ENCODE measurements at places on chromosomes 12 and 14.

- DNase-seq, result no peak
Observed at GRCh38 chr12:15728118-15728598, 61.0 kb downstream of the EPS8 start.

- no peak for DNase-seq
Observed at GRCh38 chr12:84704856-84705255, 207.7 kb downstream of the SLC6A15 start.

GRCh38 chr12:51323317-51323960, 535 bp downstream of the BIN2 start:
- no peak for DNase-seq

DNA sequence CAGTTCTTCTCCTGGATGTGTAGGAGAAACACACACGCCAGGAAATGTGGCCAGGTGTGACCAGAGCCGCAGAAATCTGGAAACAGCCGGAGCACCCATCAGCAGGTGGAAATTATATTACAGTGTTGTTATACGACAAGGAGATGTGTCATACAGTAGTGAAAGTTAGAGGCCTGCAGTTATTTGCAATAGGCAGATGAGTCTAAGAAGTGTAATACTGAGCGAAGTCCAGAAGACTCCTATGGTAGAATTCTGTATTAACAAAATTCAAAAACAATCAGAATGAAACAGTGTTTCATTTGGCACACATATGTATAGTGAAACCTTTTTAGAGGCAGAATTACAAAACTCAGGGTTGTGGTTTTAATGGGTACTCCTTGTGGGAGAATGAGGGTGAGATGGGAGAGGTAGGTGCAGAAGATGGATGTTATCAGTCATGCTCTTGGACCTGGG, 39.3 kb upstream of the AMN start:
- no peak for DNase-seq

DNA sequence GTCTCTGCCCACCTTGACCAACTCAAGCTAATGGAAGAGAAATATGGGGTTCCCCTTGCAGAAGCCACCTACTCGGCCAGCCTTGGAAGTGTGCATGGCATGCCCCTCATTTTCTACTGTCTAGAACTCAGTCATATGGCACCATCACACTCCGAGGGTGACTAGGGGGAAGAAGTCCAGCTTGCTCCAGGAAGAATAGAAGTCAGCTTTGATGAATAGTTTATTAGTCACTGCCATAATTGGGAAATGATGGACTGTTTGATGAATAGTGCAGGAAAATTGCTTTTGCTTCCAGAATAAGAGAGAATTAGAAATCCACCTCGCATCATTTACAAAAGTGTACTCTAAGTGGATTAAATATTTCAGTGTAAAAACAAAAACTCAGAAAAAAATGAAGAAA, 1030.6 kb downstream of the VRK1 start:
- no peak for DNase-seq

- no peak for DNase-seq
Observed at GRCh38 chr12:72010356-72010755, 71.7 kb downstream of the TPH2 start.

DNA sequence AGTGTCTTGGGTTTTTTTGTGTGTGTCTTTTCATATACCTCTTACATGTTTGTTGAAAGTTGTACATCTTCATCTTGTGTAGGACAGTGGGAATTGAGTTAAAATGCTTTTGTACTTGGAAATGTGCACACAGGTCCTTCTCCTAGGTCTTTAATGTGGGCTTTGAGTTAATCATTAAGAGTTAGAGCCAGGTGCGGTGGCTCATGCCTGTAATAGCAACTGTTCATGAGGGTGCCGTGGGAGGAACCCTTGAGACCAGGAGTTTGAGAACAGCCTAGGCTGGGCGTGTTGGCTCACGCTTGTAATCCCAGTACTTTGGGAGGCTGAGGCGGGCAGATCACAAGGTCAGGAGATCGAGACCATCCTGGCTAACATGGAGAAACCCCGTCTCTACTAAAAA, 13.9 kb downstream of the CLECL1 start:
- no peak for DNase-seq

DNA sequence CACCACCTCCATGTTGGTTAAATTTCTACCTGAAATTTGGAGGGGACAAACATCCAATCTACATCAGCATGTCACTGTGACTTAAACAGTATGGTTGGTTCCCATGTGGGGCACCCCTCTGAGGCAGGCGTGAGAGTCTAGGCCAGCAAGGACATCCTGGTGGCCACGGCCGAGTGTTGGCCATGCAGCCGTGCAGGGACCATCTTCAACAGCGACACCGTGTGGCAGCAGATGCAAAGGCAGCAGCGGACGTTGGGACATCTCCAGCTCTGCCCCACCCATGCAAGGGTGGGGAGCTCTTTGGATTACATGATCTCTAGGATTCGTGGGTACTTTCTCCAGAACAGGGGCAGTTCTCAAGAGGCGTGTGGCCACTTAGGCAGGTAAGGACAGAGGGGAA, 49.8 kb downstream of the NOC4L start:
- DNase-seq, result peak; percentile 78

DNA sequence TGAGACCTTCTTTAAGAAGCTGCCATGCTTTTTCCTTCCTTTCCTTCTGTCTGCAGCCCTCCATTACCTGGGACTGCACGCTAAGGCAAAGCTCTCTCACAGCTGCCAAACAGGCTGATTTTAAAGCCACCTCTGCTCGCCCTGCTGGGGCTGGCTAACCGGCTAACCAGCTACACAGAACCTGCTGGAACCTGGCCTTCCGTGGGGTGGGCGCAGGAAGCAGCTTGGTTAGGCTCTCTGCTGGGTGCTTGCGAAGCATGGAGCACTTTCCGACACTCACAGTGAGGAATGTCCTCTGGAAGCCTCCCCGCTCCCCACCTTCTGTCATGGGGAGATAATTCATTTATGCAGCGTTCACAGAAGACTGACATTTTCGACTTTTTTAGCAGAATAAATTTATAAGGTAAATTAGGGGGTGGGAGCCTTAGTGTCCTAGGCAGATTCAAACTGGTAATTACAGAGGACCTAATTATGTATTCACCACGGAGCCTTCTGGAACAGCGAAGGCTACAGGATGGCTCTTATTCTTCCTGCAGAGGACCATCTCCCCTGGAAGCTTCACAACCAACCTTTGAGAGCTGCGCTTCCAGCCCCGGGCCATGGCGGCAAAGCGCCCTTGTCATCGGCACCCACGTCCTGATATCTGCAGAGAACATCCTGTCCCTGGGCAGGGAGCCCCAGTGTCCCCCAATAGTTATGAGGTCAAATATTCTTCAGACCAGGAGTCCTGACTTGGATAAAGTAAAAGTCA, 12.4 kb upstream of the BCL11B start:
- no peak for DNase-seq

GRCh38 chr12:92049403-92049802, 96.2 kb downstream of the BTG1 start:
- no peak for DNase-seq

DNA sequence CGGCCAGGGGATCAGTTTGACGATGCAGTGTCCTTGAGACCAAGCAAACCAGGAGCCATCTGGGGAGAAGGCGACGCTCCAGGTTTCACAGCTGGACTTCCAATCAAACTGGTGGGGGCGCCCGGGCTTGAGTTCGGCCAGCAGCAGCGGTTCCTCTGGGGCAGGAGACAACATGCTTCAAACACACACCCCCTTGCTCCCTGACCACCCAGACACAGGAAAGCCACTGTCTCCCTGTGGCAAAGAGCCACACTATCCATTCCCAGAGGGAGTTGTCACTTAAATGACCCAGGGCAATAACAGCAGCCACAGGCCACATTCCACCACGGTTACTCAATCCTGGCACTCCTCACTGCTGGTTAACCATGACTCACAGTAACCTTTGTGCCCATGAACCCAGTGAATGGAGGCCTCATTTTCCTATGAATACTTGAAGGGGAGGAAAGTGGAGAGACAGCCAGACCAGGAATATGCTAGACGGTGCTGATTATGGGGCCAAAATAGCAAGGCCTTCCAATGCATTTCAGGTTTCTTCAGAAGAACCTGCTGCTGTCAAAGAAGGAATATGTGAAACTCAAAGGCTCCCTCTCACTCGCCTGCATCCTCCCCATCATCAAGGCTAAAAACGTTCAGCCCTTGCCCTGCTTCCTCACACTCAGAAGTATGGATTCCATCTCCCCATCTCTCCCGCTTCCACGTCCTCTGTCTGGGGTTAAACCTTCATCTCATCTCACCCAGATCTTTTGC, 8.5 kb downstream of the WSB2 start:
- DNase-seq, result peak; percentile 55

DNA sequence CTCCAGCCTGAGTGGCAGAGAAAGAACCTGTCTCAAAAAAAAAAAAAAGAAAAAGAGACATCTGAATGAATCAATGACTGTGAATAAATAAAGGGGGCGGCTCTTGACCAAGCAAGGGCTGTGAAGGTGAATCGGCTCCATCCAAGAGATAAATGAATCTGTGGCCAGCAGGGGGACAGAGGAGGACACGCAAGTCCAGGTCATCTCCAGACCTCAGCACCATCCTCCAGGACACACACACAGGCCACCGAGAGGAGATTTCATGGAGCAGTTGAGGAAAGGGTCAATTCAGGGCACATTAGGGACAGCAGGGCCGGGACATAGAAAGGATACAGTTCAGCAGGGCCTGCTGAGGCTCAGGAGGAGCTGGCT, 21.6 kb downstream of the TRPV4 start:
- no peak for DNase-seq

GRCh38 chr12:101238306-101238705, 28.3 kb upstream of the SLC5A8 start:
- no peak for DNase-seq

- DNase-seq, result peak; percentile 80
Observed at GRCh38 chr14:91893007-91893406, 25.7 kb upstream of the TC2N start.

DNA sequence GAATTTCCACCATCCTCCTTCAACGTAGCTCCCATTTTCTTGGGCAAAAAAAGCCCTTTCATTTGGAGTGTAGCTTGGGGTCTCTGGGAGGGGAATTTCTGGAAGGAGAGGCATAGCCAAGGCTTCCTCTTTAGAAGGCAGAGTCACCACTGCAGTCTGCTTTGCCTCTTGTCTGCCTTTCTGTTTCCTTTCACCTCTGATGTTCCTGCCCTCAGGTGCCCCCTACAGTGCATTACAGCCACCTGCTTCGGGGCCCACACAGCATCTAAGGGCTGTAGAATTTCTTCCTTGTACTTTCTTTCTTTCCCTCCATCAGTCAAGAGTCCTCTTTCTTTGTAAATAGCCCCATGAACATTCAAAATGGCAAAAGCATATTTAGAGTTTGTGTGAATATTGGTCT, 1313.9 kb downstream of the TMEM121 start:
- no peak for DNase-seq

DNA sequence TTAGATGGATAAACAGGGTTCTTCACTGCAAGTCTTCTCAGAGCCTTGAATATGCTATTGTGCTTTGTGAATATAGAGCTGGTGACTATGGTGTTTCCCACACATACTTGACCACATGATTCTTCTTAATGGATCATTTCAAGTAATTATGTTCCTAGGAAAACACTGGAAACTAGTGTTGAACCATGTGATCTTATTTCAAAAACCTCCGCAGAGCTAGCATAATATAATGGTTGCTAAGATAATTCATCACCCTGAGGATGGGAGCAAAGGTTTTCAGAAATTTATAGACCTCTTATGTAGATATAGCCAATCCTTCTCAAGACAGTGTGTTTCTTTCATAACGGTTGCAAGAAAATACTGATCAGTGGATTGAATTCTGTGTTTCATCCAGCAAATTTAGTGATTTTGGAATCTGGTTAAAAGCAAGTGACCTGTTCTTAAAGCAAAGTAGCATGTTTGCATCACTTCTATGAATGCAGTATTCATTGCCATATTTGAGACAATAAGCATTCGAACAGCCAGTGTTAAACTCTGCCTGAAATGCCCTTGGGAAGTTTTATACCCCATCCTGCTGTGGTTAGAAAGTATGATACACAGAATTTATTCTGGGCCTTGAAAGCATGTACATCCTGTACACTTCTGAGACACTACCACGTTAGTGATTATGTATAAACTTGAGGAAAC, 341.0 kb upstream of the E2F7 start:
- no peak for DNase-seq

GRCh38 chr14:102096569-102097188, 9.8 kb upstream of the HSP90AA1 start:
- DNase-seq, result peak; percentile 76

DNA sequence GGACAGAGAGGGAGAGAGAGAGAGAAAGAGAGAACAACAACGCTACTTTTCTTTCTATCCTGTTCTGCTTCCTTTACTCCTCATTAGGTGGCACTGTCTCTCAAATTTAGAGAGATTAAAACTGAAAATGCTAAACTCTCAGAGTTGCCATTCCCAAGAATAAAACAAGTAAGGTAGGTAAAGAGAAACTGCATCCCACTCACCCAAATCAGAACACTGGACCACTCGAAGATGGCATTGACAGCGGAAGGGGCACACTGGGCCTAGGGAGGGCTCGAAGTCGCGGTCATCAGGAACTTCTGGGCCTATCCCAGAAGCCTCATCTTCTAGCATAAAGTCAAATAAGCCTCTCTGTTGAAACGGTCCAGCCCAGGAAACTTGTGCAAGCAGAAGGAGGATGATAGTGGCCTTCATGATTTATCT, 4.5 kb downstream of the DCN start:
- DNase-seq, result no peak

DNA sequence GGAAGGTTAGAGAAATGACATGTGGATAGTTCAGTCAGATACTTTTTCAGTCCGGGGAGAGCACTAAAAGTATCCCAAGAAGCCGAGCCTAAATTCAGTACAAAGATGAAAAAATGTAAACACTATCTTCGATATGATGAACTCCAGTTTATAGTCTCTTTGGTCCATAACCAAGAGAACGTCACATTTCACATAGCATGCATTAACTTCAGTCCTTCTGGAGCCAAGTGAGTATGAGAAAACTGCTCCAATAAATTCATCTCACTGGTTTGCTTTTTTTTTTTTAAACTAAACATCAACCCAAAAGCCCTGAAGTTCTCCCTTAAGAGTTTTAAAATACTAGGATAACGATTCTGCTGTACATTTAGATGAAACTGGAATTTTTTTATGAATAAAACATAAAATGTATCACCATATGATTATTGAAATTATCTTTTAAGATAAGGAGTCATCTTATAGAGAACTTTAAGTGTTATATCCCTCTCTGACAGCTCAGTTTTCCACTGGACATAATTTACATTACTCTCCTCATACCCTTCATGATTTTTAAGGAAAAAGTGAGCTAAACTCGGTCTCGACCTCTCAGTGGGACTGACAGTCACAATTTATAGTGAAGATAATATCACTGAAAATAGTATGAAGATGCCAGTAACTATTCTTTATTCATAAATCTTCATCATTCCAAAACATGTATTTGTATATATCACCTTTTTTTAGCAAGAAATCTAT, 841.5 kb upstream of the FLRT2 start:
- no peak for DNase-seq

DNA sequence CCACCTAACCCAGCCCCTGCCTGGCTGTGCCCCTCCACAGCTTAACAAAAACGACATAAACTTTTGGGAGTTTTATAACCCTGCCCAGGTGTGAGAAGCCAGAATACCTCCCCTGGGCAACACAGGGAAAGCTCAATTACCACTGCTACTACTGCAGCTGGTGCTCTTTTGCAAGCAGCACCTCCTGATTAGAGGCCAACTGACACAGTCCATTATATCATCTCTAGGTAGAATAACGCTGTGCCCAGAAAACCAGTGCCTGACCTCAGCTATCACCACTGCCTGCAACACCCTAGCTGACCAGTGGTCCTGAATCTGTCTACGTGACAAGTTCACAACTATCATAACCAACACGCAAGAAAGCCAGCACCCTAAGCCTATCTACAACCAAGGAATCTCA, 34.2 kb downstream of the MDM1 start:
- DNase-seq, result no peak
